Astrocyte of the spinal cord (primary cell): ENCODE measurements at places on chromosomes 16 and 17.

DNA sequence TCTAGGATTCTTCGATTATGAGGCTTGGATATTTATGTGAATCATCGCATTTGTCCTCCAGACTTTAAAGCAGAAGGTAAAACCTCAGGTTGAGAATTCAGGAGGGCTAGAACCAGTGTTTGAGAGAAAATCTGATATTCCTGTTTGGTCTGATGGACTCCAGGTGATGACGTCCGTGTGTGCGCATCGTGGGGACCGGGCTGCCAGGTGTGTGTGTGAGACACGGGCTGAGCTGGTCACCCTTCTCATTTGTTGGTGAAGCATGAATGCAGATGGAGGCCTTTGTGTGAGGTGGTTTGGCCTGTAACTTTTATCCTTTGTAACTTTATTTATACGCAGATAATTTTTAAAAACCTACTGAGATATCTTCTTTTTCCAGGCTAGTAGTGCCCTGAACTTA, 42.8 kb downstream of the ZNF750 start:
- no peak for DNase-seq

GRCh38 chr17:72419866-72420774, 299.3 kb downstream of the SOX9 start:
- peak; percentile 56 for DNase-seq

DNA sequence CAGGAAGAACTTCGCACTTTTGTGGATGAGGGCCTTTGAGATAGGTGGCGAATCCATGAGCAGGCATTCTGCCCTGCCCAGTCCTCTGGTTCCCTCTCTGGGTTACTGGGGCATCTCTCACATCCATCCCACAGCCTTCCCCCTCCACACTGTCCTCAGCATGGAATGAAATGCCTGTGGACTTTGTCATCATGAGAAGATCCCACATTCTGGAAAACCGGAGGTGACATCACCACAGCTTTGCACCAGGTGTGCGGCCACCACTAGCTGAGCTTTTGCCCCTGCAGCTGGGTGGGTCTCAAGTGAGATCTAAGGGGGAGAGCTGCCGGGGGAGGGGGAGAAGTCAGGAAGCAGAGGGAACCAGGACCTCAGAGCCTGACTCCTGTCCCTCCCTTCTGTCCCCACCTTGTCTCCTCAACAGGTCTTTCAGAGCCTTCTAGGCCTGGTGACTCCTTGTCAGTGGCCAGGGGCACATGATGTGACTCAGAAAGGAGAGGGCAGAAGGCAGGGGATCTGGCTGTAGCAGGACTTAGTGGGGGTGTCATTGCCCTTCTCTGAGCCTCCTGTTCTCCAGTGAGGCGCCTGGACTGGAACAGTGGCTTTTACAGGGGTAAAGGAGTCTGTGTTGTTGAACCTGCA, 40.0 kb upstream of the DLX4 start:
- no peak for DNase-seq

DNA sequence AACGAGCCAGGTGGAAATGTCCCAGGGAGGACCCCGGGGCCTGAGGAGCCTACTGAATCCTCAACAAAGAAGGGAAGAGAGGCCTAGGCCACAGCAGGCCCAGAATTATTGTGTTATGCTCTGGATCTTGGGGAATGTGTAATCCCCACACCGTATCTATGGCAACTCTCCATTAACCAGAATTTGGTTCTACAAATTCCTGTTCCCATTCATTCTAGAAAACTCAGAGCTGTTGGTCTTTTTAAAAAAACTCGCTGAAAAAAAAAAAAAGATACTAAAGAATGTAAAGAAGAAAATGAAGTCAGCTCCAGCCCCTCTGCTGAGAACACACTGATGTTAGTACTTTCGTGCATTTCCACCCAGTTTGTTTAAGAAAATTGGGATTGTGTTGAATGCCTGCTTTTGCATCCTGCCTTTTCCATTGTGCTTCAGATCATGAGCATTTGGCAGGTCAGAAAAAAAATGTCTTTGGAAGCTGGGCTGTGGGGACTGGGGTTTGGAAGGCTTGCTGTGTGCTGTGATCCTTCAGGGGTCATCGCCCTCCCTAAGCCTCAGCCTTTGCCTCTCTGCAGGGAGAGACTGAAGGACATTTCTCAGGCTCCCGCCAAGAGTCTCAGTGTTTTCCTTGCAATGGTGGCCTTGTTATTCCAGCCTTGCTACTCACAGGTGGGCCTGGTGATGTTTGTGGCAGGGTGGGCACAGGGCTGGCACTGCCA, 69.5 kb downstream of the SREBF1 start:
- DNase-seq: peak; percentile 55

- DNase-seq: no peak
Observed at GRCh38 chr17:74843352-74843627, 16.4 kb downstream of the GRIN2C start.

DNA sequence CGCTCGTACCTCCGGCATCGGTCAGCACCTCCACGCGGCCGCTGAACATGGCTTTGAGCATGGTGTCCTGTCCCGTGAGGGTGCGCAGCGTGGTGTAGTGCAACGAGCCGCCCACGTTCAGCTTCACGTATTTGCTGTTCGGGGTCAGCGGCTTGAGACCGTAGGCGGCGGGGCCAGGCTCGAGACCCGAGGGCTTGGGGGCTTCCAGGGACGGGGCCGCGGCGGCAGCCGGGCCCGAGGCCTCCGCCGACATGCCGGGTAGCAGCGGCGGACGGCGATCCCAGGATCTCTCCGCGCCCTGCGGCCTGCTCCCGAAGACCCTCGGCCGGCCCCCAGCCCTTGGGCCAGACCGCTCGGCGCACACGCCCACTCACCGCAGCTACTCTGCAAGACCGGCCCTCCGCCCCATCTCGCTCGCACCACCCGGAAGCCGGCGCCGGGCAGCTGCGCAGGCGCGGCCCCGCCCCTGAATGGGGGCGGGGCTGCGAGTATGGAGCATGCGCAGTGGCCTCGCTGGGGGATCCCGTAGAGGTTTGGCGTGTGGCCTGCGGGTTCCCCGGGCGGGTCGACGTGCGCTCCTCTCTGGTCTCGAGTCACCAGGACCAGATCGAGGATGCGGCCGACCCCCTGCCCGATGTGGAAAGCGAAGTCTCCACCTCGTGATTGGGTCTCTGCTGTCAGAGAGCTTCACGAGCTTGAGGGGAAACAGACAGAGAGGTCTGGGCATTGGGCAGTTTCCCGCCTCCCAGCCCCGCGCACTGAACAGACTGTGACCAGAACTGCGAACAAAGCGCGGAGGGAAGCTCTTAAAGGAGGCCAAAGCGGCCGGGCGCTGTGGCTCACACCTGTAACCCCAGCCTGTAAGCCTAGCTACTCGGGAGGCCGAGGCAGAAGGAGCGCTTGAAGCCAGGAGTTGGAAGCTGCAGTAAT, at the start of gene KCTD13:
KCTD13 (minus strand) TSS at position 446 of the 930 bp plus-strand sequence; CDS start at position 253, 193 bp downstream.
- peak; percentile 81 for DNase-seq

DNA sequence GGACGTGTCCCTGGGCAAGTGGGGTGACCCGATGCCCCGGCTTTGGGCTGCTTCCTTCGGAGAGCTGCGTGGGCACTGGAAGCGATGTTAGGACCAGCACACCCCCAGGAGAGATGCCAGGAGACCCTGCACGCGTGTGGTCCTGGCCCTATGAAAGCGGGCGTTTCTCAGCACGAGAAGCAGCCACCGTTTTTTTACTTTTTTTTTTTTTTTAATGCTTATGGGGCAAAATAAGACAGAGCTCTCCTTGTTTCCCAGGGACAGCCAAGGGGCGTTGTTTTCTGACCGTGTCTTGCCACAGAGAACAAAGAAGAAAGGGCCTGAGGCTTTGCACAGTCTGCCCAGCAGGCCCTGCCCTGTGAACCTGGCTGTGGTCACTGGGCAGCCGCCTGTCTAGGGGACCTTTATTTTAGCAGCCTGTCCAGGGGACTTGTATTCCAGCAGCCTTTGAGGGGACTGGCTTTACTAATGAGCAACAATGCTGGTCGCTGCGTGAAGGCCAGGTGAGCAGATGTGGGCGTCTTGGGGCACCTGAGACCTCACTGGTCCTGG, 996 bp downstream of the SLC25A10 start:
- no peak for DNase-seq

- DNase-seq: no peak
Observed at GRCh38 chr16:11784038-11784369, 13.1 kb downstream of the ZC3H7A start.

GRCh38 chr17:81451823-81452222, 56.6 kb downstream of the BAHCC1 start:
- DNase-seq: no peak

- peak; percentile 70 for DNase-seq
Observed at GRCh38 chr17:32335687-32336086, 6.3 kb downstream of the C17orf75 start.

- DNase-seq: no peak
Observed at GRCh38 chr16:89599451-89599858, 14.0 kb upstream of the DPEP1 start.

GRCh38 chr17:7440834-7441195, 1.5 kb downstream of the FGF11 start:
- peak; percentile 29 for DNase-seq

DNA sequence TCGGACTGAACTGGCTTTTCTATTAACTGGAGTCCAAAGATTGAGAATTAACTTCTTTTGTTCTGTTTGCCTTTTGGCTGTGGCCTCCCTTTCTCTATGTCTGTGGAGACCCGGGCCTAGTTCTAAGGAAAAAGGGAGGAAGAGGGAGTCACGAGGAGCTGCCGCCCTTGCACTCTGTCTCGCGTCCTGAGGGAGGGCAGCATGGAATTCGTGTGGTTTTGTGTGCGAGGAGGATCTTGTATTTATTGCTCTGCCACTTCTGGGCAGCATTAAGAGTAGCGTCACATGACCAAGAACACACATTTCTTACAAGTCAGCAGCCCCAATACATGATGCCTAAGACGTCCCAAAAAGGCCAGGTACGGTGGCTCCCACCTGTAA, 23.6 kb downstream of the METTL22 start:
- DNase-seq: no peak

GRCh38 chr17:45405250-45406086, 27.2 kb downstream of the ARHGAP27 start:
- DNase-seq: no peak

- DNase-seq: peak; percentile 42
Observed at GRCh38 chr16:69040144-69040909, 65.1 kb upstream of the HAS3 start.

DNA sequence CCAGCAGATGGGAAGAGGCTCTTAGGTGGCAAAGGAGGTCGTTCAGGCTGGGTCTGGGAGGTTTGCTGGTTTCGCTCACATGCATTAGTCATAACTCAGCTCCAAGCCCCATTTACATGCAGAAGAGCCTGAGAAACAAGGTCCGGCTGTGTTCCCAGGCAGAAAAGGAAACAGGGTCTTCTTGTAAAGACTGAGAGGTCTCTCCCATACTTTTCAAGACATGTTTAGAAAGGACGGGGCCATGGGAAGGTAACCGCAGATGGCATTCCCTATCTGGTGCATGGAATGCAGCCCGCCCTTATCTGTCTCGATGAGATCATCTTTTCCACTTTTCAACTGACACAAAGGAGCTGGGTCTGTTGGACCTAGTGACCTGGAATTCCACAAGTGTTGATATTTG, 389.0 kb upstream of the CDH11 start:
- peak; percentile 82 for DNase-seq

GRCh38 chr16:69435977-69436820, 11.8 kb downstream of the CYB5B start:
- DNase-seq: no peak

- DNase-seq: no peak
Observed at GRCh38 chr16:35745821-35746248, 2286.4 kb downstream of the TP53TG3F start.

DNA sequence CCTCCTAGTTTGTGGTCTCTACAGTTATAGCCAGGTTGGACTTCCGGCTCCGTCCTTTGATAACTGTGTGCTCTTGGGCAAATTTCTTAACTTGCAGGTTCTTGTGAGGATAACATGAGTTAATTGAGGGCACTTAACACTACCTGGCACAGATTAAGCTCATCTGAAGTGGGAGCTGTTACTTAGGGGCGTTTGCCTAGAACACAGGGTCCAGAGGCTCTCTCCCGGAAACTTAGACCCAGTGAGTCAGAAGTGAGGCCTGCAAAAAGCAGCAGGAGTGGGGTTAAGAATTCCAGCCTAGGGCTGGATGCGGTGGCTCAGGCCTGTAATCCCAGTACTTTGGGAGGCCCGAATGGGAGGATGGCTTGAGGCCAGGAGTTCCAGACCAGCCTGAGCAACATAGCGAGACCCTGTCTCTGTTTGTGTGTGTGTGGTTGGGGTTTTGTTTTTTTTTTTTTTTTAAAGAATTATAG, 1.4 kb downstream of the MVP start:
- peak; percentile 86 for DNase-seq

DNA sequence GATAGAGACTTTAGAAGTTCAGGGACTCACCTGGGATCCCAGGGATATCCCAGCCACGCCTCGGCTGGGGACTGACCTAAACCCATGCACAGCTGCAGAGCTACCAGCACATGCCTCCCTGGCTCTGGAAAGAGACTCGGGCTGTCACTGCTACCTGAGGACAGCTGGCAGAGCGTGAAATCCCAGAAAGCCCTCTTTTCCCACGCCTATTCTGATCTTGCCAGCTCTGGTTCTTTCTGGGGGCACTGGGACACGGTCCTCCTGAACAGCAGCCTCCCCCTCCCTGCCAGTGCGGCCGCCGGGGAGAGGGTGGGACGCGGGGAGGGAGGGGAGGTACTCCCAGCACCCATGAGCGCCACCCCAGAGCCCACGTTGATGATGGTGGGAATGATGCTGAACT, 10.8 kb downstream of the P2RX5 start:
- no peak for DNase-seq

GRCh38 chr17:30337393-30337999, 3.6 kb upstream of the TMIGD1 start:
- DNase-seq: no peak
